ENCODE measurements at places on chromosomes 6 and 20.

- DNase-seq = no peak
Observed at GRCh38 chr6:106439459-106439858, 78.9 kb downstream of the CRYBG1 start.

- no peak for DNase-seq
Observed at GRCh38 chr6:5007531-5007930, 3.7 kb upstream of the RPP40 start.

DNA sequence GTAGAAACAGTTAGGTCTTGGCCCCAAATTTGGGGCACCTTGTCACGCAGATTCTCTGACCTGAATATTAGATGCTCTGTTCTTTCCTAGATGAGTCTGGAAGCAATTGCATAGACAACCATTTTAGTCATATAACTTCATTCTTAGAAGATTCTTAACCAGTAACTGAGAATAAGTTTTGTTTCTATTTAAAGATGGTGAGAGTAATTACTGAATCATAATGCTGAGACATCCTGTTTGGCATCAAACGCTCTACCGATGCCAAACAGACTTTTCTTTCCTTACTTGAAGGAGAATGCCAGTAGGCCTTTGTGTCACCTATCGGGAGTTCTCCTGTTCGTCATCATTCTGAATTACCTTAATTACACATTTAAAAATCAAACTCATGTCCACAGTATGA is 131.6 kb upstream of the ID4 start:
- no peak for DNase-seq

GRCh38 chr6:163592872-163593271 is 178.4 kb downstream of the QKI start:
- DNase-seq = no peak

GRCh38 chr6:37588735-37589108 is 89.0 kb upstream of the CCDC167 start:
- DNase-seq = no peak

- DNase-seq = no peak
Observed at GRCh38 chr6:17869010-17869752, 118.3 kb downstream of the KIF13A start.

- DNase-seq = no peak
Observed at GRCh38 chr6:57246307-57246706, 24.2 kb upstream of the RAB23 start.

- no peak for DNase-seq
Observed at GRCh38 chr20:2687514-2687913, 5.1 kb upstream of the EBF4 start.

- peak; percentile 57 for DNase-seq
Observed at GRCh38 chr6:36355819-36356218, 19.1 kb upstream of the BNIP5 start.

Data from activated CD4-positive, alpha-beta T cell treated with anti-CD3 and anti-CD28 coated beads, Interleukin-2, Interleukin-4, amounts not matched to agents 100 ng/mL and 50 ng/mL, durations not matched to agents 16 hours and 8 hours (primary cell).